WERI-Rb-1 (cell line): ENCODE measurements at places on chromosomes 5 and 9.

DNA sequence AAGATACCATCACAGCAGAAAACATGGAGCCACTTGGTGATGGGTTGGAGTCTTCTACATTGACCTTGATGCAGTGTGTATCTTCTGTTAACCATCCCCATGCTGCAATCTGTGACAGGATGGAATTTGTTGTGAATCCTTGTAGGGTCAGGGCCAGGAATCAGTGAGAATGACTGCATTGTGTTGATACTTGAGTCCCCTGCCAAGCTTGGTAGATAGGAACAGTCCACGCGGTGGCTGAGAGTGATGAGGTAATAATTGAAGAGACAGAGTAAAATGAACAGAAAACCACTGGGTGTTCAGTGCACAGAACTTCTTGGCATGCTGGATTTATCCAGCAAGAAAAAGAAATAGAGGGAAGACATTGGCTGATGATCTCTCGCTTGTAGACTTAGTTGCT is 217.5 kb downstream of the MAN2A1 start:
- DNase-seq = no peak

DNA sequence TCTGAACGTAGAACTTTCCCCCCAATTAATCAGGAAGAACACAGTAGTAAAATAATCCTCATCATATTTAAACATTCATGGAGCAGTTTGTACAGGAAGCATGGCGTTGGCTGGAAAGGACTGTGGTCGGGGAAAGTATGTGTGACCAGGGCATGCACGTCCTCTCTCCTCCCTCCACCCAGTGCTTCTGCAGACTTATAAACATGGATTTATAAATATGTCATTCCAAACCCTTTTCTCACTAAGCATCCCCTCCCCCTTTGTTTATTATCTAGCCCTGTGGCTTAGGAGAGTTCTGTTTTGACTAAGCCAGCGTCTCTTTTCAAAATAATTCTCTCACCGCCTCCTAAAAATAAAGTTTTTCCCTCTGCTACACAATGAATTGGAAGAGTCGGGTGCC is 70.4 kb upstream of the DAP start:
- no peak for DNase-seq

- no peak for DNase-seq
Measured at GRCh38 chr9:83649515-83649914, 26.6 kb downstream of the IDNK start.

DNA sequence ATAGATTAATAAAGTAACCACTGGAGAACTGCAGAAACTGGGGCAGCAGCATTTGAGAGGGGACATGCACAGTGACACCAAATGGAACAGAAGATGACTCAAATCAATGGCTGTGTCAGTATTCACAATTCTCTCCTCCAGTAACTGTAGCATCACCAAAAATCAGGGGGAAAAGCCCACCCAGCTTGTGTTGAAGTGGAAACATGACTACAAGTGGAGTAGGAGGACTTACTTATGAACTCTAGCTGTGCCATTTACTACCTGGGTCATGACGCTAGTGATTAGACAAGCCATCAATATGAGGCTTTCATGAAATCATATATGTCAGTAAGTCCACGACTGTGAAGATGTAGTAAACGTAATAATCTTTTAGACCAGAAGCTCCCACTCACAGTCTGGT is 199.8 kb upstream of the PTGER4 start:
- DNase-seq = no peak

GRCh38 chr9:112921549-112921948 is 30.9 kb upstream of the SLC46A2 start:
- peak; percentile 48 for DNase-seq

DNA sequence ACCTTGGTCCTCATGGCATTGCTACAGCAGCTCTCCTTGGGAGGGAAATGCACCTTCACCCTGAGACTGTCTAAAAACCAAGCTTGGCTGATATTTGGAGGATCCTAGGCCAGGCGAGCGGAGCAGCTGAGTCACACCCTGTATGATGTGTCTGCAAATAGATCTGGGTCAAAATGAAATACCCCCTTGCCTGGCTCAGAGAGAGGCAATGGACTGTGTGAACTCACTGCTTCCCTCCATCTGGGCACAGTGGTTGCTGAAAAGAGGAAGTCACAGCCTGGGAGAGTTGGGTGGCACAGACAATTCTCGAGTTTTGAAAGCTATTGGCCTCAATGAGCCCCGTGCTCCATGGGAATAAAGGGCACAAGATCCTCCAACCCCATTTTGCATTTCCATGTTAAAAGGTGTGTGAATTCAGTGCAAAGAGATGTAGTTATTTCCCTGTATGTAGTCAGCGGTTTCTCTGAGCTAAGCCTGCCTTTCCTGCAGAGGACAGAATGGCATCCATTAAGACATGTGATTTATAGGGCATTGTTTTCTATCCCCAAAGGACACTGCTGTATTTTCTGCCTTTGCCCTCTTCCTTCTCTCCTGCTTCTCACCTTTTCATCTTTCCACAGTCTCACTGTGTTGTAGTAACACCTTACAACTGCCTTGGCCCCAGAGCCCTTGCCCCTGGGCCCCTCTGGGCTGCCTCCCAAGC is 177.2 kb downstream of the GADD45G start:
- no peak for DNase-seq

- DNase-seq = no peak
Measured at GRCh38 chr5:159274676-159275075, 11.6 kb downstream of the UBLCP1 start.

GRCh38 chr5:180423598-180423997 is 70.5 kb upstream of the GFPT2 start:
- no peak for DNase-seq

DNA sequence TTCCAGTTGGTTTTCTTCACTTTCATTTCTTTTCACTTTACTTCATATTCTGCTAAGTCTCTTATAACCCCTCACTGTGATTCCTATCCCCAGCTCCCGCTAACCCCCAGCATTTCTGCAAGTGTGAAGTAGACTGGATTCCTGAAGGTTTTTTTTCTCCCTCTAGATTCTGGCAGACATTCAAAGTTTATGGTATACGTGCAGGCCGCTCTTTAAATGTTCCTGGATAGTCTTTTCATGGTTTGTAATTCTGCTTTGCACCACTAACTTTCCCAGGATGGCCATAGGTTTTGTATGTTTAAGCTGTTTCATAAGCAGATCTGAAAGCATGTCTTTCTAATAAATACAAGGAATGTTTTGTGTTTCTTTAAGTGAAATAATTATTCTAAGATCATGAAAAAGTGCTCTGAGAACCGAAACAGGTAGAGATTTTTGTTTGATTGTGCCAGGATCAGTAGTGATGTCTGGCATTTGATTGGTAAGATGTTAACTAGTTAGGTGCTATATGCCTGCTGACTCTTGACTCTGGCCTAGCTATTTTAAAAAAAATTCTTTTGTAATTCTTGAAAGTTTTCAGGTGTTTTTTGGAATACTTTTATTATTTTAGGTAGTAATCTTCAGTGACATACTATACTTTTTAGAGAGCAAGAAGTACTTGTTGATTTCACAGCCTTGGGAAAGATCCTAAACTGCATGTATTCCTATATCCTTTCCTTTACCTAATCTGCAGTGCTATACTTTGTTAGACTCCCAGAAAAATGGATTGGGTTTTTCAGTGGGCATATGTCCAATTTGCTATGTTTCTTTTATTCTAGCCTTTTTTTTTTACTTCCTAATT is 29.7 kb downstream of the CNOT6 start:
- no peak for DNase-seq

DNA sequence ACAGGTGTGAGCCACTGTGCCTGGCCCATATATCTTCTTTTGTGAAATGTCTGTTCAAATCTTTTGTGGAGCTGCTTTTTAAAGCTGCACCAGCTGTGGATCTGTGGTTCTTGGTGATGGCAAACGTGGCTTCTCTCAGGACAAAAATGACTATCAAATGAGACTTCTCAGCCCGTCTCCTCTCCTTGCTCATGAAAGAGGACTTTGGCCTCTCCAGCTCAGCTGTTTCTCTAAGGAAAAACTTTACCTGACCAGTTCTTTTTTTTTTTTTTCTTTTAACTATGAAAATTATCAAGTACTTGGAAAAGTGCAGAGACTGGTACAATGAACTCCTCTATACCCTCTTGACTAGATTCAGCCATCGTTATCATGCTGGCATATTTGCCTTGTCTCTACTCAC is 44.8 kb downstream of the RALGPS1 start:
- no peak for DNase-seq

DNA sequence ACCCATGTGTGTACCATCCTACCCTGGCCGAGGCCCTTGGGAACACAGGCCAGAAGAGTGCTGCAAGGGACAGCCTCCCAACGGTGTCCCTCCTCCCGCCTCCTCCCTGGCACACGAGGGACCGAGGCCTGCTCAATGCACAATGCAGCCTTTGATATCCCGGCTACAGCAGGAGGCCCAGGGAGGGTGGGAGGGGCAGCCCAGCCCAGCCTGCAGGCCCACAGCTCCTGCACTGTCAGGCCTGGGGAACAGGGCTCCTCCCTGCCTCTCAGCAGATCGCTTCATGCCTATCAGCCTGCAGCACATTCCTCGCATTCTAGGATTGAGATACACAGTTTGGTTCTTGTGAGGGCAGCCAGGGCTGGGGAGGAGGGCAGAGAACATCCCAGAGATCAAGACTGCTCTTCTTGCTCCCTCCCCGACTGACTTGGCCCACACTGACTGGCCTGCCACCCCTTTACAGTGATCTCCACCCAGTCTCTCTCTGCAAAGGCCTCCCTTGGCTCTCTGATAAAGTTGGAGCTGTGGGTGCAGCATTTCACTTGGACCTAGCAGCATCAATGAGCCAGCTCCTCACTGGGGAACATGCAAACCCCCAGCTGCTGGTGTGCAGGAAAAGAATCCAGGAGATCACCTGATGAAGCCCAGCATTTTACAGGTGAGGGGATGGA is at the start of gene SH3TC2:
TSS of gene SH3TC2 (minus strand) at position 46 of the 671 bp plus-strand sequence. CDS start at position 6, 40 bp downstream.
- no peak for DNase-seq

GRCh38 chr9:123834889-123835562 is 94.9 kb downstream of the DENND1A start:
- DNase-seq = no peak

DNA sequence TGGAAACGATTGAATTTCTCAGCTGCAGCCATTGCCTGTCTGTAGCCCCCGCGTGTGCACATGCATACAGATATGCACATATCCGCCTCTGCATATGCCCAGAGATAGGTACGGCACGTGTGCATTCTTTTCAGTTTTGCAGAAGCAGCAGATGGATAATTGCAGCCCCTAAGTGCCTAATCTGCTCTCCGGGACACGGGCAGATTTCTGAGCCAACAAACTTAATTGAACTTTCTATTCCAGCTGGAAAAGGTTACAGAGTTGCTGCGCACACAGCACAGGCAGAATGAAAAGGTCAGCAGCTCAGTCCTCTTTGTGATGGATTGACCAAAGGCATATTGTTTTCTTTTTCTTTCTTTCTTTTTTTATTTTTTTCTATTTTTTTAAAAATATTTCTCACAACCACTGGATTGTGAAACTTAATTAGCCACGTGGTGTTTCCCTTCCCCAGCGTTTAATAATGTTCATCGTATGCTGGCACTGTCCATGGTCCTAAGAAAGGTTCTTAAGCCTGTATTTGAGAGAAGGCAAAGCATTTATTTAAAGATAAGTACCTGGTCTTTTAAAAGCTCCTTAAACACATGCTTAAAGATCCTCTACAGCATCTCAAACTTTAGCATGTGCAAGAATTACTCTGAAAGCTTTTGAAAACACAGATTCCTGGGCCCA is 270.2 kb upstream of the BRINP1 start:
- peak; percentile 78 for DNase-seq

- DNase-seq = no peak
Measured at GRCh38 chr9:2236850-2237249, 221.7 kb downstream of the SMARCA2 start.

DNA sequence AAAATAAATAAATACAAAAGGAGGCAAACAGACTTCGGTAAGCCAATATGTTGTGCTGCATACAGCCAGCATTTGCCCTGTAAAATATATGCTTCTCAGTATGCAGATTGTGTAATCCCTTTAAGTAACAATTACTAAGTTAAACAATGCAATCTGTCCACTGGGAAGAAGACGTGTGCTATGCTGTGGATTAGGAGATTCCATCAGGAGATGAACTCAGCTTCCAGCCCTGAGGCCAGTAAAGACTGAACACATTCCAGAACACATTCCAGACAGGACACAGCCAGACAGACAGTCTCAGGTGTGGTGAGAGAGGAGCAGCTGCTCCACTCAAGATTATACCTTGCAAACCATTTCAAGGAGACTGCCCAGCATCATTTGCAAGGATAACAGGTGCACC is 97.8 kb downstream of the MPDZ start:
- peak; percentile 13 for DNase-seq

- DNase-seq = no peak
Measured at GRCh38 chr5:68024426-68024825, 191.1 kb upstream of the PIK3R1 start.

GRCh38 chr5:74865804-74866595 is at the start of gene FAM169A:
Gene FAM169A (minus strand): TSS chr5:74866387. CDS start chr5:74841676, 24,711 bp downstream.
- DNase-seq = peak; percentile 53

DNA sequence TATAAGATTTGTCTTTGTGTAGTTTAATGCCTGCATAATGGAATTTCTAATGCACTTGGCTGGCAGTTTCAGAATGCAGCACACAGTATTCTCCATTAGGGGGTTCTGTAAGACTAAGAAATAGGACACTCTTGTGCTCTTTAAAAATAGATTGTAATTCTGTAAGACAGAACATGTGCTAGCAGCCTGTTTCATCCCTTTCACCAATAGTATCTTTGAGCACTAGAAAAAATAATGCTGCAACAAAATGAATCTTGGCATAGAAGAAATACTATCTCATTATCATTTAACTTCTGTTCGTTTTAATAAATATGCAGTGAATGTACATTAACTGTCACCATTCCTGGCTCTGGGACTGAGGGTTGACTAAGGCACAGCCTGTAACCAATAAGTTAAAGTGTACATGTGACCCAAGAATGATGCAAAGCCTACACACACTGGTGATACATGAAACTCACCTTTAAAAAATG is 23.8 kb upstream of the ZNF622 start:
- DNase-seq = no peak
